ENCODE measurements at places on chromosomes 1 and 21.

GRCh38 chr21:42093991-42094421 lies 22.9 kb downstream of the UMODL1 start:
- no peak for DNase-seq

DNA sequence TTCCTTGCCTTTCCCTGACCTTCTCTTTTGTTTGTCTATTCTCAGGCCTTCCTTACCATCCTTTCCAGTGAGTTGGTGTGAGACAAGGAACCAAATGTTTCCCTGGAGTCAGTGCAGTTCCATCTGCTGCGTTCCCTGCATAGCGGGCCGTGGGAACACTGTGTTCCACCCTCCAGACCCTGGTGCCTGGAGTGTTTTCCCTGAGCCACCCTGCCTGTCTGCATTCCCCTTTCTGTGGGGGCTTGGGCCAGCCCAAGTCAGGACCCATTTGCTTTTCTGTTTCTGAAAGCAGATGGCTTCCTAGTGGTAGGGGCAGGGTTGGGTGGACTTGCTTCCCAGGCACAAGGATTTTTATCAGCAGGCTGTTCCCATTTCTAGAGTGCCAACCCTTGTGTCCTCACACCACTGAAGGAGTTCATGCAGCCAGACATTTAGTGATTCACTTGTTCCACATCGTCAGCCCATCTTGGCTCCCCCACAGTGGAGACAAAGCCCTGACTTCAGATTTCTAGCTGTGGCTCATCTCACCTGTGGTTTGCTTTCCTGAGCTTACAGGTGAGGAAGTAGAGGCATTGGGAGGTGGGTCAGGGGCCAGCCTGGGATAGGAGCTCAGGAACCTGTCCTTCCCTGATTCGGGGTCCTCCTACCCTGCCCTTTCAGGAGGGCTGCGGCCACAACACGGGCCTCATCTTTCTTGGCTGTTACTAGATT lies 14.1 kb upstream of the MYOG start:
- DNase-seq = no peak

GRCh38 chr21:35658242-35658641 lies 402.1 kb downstream of the SETD4 start:
- no peak for DNase-seq

DNA sequence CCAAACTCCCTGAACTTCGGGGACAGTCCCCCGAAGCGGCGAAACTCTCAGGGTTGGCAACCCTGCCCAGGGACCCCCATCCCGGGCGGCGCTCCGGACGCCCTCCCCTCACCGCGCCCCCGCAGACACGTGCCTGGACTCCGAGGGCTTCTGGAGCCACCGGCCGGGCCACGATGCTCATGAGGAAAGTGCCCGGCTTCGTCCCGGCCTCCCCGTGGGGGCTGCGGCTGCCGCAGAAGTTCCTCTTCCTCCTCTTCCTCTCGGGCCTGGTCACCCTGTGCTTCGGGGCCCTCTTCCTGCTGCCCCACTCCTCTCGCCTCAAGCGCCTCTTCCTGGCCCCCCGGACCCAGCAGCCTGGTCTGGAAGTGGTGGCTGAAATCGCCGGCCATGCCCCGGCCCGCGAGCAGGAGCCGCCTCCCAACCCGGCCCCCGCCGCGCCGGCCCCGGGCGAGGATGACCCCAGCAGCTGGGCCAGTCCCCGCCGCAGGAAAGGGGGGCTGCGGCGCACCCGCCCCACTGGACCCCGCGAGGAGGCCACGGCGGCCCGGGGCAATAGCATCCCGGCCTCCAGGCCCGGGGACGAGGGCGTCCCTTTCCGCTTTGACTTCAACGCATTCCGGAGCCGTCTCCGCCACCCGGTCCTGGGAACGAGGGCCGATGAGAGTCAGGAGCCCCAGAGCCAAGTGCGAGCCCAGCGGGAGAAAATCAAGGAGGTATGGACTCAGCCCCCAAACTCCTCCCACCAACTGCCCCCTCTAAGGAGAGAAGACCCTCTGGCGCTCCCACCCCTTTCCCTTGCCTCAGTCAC lies 1.2 kb downstream of the MAN1C1 start:
- no peak for DNase-seq

DNA sequence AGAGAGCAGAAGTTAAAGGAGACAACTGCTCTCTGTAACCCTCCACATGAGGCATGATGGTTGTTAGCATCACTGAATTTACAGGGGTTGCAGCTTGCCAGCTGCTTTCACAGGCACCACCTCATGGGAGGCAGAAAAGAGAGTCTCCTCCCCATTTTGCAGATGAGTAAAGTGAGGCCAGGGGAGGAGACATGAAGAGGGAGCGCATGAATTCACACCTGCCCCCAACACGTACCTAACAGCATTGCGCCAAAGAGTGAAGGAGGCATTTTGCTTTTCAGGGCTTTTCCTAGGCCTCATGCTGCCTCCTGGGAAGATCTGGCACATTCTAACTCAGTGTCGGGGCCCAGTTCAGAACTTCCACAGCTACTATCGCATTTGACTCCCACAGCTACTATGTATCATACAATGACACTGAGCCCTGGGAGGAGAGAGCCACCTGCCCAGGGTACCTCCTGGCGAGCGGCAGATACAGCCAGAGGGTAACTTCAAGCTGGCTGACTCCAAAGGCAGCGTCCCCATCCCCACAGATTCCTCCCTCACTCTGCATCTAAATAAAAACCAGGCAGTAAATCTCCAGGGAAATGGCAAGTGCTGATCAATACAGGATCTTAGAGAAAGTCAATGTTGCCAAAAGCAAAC lies 34.0 kb downstream of the GLIS1 start:
- DNase-seq = no peak

GRCh38 chr1:85289848-85290335 lies 13.5 kb upstream of the BCL10 start:
- DNase-seq = peak; percentile 47

GRCh38 chr1:29599071-29599470 lies 362.7 kb downstream of the PTPRU start:
- no peak for DNase-seq

- DNase-seq = no peak
These were observed 65.2 kb upstream of the FAM163A start for GRCh38 chr1:179677882-179678281.

DNA sequence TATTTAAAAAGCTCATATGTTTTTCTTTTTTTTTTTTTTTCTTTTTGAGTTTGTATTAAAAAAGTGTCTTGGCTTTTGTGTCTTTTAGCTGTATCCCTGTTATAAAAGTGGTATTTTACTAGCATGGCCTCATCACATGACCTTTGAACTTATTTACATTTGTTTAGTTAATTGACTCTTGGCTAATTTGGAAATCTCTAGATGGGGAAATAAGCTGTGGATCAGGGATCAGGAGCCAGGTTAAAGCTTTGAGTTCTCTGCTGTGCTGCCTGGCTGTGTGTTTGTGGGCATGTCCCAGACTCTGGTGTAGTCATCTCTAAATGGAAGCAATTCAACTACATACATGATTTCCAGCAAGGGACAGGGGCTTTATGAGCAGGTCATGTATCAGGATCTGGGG lies 56.5 kb downstream of the HHAT start:
- no peak for DNase-seq

DNA sequence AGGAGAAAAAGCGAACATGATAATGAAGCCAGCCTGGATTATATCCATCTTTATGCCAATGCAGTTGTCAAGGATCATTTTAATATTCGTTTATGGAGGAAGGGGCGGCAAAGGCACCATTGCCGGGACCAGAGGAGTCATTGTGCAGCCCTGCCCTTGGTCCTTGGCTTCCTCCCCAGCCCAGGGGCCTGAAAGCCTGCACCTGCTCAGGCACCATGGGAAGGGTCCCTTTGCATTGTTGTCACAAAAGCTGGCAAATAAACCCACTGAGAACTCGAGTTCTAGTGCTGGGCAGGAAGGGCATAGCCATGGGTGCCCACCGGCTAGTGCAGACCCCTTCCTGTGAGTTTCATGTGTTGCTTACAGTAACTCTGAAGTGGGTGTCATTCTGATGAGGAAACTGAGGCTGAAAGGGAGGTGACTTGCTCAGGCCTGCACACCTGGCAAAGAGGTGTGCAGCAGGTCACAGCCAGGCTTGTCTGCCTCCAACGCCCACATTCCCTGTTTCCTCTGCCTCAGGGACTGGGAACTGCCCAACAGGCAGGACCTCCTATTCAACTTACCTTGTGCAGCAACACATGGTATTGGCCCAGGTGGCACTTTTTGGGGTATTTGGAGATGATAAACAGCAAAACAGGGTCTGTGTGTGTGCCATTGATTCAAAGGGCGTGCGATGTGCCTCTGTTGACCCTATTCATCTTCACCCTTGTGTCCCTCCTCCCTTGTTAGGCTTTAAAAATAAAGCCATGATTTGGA lies 84.6 kb downstream of the MAN1C1 start:
- DNase-seq = no peak

- no peak for DNase-seq
These were observed 41.2 kb upstream of the FOXO6 start for GRCh38 chr1:41319807-41320711.

DNA sequence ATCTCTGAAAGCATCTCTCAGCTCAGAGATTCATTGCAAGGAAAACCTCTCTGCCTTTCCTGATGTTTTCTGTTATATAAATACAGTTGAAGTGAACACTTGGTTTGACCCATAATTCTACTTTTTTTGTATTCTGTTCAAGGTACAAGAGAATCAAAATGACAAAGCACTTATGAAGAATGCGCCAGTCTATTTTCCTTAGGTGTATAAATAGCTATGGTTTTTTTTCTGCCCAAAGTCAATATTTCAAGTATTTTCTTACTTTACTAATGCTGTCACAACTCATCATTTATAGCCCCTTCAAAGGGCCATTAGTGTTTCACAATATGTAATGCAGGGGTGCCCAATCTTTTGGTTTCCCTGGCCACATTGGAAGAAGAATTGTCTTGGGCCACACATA lies 142.5 kb upstream of the C1orf105 start:
- DNase-seq = no peak

All from germinal center (tissue), 1 donor.